GM10248 (cell line): ENCODE measurements at places on chromosomes 1 and 21.
A peak's percentile ranks its signal among the peaks of the same experiment; 100 is the strongest.

GRCh38 chr1:218743861-218744505, 398.8 kb downstream of the TGFB2 start:
- no peak for DNase-seq

- no peak for DNase-seq
These were observed 504.4 kb upstream of the PLXNA2 start for GRCh38 chr1:208748387-208749165.

GRCh38 chr1:204426035-204426436, 14.4 kb upstream of the PPP1R15B start:
- DNase-seq: no peak

GRCh38 chr1:107430540-107431228, 289.8 kb downstream of the NTNG1 start:
- peak; percentile 25 for DNase-seq

- no peak for DNase-seq
These were observed 314.9 kb upstream of the DEPDC1 start for GRCh38 chr1:68811806-68812205.

DNA sequence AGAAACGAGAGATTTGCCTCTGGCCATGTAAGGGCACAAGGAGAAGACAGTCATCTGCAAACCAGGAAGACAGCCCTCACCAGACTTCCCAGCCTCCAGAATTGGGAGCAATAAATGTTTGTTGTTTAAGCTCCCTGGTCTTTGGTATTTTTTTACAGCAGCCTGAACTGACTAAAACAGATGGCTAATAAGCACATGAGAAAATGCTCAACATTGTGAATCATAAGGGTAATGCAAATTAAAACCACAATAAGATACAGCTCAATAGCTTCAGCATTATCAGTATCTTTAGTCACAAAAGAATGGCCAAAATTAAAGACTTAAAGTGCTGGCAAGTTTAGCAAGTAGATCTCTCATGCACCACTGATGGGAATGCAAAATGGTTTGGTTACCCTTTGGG, 11.7 kb downstream of the UBE2G2 start:
- DNase-seq: no peak
